ENCODE measurements at places on chromosomes 11 and 22. TPM values are rescaled to one million over a fixed set of nuclear protein-coding genes. Genes with fewer than 3 reads are reported as not detected.

The OR52E4 gene
- not detected for total RNA-seq

The FGF4 gene
- not detected for total RNA-seq

DNA sequence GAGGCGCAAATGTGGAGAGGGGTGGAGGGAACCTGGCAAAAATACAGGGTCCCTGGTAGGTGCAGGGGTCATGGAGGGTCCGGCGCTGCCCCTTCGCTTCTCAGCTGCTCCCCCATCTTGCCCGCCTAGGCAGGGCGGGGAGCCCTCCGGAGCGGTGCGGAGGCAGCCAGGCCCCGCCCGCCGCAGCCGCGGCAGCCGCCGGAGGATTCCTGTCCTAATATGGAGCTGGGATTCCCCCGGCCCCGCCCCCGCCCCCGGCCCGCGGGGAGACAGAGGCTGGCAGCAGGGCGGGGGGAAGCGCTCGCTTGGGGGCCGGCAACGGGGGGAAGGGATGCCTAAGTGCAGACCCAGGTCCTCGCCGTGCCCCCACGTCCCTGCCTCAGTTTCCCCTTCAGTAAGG, 1.0 kb upstream of the NPAS4 start:
- peak; percentile 52 for DNase-seq

DNA sequence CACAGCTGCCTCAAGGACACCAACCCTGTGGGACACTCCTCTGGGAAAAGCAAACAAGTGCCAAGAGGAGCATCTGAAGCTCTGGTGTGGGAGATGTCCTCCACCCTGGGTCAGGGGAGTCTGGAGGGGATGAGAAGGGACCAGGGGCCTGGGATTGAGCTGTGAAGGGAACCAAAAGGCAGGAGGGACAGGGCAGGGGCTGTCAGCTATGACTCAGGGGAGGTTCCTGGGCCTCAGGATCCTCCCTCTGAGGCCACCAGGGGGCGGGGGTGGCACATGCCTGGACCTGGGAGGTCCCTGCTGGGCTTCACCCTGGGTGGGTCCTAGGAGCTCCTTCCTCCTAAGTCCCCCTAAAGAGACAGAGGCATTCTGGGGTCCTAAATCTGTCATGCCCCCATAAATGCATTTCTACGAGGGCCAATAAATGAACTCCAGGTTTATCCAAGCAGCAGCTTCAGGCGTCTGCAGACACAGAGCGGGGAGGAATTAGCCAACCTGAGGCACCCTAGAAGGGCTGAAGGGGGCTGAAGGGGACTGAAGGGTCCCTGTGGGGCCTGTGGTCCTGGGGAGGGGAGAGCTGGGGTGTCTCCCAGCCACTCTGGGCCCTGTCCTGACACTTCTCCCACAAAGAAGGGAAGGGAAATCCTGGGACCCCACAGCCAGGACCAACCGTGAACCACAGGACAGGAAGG, 31.9 kb upstream of the IGLL5 start:
- peak; percentile 30 for DNase-seq

The ENTHD1 gene
- not detected for total RNA-seq

- no peak for DNase-seq
These were observed 48.4 kb downstream of the CHST1 start for GRCh38 chr11:45616802-45617549.

DNA sequence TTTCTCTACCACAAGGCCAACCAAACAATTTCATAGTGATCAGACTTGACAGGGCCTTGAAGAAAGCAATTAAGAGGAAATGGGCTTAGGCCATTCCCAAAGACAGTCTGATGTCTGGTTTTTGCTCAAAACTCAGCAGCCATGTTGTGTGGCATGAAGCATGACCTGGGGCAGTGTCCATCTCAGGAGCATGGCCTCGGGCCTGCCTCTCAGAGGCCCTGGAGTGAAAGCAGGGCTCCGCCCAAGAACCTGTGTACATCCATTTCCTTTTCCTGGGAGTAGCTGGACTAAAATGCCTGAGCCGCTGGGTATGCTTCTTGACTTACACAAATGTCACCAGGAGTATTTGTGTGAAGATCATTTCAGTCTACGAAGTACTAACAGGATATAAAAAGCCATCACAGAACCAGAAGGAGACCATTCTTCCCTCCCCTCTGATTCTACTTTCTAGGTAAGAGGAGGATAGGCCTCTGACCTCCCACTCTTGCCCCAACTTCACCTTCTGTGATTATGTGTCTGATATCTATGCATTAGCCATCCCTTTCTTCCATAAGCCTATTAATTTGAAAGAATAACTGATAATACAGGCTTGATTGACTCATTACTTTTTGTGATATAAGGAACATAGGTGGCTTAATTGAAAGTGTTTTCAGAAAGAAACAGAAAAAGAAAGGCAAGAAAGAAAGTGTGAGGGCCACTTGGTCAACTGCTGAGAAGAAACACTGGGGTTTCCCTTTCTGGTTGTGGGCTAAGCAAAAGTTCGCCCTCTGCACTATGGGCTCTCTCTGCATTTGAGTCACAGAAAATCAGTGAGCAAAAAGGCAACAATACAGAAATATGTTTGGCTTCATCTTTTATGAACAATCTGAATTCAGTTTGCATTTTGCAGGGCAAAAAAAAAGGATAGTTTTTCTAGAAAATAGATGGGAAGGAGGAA, 188.6 kb upstream of the MTMR2 start:
- DNase-seq, result no peak

DNA sequence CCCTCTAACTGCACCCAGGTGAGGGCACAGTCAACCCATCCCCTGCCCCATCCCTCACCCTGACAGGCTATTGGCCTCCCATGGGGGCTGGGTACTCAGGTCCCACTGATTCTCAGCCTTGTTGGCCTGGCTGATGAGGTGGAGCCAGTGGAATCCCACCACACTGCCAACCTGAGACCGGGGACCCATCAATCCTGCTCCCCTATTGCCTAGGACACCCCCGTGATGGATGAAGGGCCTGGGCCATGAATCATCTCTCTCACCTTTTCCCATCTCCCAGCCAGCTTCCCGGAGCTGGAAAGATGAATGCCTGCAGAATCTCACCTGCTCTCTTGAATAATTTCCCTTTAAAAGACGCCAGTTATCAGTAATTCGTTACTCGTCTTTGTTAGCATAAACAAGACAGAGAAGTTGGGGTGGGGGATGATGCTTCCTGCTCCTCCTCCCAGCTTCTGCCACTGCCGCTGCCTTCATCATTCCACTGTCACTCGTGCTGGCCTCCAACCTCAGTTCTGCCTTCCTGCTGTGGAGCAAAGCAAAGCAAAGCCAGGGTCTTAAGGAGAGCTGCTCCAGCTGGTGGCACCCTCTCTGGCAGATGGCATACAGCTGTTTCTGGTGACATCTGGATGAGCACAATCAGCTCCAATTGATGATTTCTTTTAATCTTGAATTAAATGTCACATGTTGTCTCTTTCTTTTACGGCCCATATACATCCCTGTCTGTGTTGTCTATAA, 204.0 kb upstream of the NECTIN1 start:
- DNase-seq, result no peak

DNA sequence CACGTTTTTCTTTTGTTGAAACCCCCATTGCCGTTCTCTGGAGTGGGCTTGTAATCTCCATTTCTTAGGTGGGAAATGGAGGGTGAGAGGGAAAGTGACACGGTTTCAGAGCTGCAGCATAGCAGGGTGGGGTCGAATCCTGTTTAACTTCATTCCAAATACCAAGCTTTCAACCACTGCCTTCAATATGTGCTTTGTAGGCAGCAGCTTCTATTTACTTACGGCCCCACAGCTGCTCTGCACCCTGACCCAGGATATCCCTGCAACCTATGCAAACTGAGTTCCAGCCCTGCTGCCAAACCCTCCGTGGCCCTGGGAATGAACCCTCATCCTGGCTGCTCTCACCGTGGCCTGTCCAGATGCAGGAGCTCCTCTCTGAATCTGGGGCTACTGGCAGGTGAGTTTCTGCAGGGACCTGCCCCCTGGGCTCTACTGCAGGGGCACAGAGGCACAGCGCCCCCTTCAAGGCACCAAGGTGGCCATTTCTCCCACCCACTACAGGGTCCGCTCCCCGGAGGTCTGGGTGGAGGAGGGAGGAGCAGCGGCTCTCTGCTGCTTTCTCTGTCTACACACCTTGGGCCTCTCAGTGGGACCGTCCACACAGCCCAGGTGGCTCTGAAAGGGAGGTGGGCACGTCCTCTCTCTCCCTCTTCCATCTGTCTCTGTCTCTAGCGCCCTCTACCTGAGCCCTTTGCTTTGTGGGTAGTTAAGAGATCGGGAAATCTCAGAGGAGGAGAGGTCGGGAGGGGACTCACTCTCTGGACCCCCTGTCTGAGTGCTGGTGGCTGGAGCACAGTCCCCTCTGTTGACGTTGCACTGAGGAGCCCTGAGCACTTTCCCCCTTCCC, 279.1 kb downstream of the BRD1 start:
- peak; percentile 86 for DNase-seq

The CARS1 gene
- 28.6 TPM for total RNA-seq

DNA sequence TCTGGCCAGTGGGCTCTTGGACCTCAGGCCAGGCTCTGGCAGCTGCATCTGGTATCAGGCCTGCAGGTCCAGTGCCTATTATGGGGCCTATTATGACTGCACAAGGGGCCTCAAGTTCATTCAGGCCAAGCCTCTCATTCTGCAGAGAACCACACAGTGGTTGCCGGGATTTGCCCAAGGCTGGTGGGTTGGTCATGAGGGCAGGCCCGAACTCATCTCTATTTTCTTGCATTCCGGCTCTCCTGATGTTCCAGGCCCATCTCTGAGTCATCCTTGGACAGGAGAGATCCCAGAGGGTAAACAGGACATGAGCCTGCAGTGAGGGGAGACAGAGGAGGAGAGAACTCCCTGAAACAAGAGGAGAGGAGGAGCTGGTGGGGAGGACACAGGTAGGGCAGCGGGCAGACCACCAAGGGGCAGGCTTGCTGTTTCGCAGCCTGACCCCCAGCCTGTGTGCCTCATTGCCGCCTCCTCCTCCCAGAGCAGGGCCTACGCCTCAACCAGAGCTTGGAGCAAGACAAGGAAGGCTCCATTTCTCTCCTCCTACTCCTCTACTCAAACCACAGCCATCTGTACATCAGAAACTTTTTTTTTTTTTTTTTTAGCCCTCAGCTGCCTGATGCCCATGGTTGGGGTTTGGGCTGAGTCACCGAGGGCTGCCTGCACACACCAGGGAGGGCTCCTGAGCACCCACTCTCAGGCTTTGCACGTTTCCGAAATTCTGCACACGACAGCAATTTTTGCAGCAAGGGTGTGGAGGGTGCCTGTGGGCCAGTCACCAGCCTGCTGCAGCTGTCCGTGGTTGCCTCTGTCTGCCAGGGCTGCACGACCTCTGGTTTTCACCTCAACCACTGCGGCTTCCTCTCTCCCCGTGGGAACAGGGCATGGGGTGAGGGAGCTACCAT, 12.7 kb upstream of the TREH start:
- no peak for DNase-seq

The FJX1 gene
- total RNA-seq, result not detected

- peak; percentile 11 for DNase-seq
These were observed 230.0 kb upstream of the MTNR1B start for GRCh38 chr11:92739491-92739890.

- DNase-seq, result no peak
These were observed 41.5 kb downstream of the DDX6 start for GRCh38 chr11:118749429-118749828.

DNA sequence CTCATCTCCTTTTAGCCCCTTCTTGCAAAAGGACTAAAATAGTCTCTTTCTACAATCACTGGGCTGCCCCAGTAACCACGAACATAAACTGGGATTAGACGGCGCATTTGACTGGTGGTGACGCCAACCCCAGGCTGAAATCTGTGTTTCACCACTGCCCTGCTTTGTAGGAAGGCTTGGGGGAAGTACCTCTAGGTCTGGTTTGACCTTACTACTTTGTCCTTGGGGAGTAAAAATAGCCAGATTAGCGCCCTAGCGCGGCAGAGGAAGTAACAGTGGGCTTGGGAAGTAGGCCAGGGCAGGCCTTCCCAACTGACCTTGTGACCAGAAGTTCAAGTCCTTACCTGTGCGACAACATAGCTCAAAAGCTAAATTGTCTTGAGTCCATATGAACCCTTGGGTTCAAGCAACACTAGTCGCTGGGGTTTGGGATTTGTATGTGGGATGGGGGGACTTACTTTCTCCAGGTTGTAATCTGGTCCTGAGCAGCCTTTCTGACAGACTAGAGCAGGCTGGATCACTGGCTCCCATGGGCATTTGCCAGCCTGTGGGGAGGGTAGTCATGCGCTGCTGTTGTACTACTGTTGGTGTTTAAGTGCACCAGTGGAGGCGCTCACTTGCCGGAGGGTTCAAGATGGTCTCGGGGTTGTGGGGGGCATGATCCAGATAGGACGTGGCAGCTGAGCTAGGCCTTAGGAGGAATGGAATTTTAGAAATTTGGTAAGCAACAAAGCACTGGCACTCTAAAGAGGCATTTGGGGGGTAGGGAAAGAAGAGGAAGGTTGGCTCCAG, 953 bp upstream of the PACS1 start:
- DNase-seq, result peak; percentile 67

GRCh38 chr11:67465189-67465510, 3.9 kb downstream of the TMEM134 start:
- DNase-seq, result peak; percentile 51

The TREH gene
- total RNA-seq, result not detected

- no peak for DNase-seq
These were observed 114.7 kb downstream of the BRD1 start for GRCh38 chr22:49713003-49713402.

GRCh38 chr11:11122749-11123148, 230.3 kb downstream of the CSNK2A3 start:
- DNase-seq, result no peak

DNA sequence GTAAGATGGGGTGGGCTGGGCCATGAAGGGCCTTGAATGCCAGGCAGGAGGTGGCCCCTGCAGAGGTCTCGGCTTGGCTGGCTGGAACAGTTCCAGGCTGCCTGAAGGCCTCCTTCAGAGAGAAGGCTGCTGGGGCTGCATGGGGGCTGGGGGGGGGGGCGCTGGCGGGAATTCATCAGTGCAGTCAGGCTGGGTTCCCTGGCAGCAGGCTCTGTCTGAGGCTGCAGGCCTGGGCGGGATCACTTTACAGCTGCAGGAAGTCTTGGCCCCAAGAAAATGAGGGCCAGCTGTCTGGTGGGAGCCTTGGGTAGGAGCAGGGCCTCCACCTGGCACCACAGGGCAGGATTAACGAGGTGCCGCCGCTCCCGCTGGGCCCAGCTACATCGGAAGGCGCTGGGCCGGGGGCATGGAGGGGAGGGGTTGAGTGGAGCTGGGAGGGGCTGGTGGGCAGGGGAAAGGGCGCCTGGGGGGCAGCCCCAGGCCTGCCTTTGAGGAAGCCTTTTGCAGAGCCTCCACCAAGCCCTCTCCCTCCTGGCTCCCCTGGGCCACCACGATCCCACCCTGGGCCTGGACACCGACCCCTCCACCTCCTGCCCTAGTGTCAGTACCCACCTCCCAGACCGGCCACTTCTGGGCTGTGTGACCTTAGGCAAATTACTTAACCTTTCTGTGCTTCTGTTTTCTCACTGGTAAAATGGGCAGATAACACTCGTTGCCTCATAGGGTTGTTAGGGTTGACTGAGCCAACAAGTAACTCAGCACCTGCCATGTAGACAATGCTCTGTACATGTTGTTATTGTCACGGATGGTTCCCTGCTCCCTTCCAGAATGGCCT, 31.0 kb upstream of the HMOX1 start:
- DNase-seq, result peak; percentile 61

GRCh38 chr11:12523180-12523924, 146.0 kb downstream of the PARVA start:
- DNase-seq, result no peak
